Glomerular endothelial cell (primary cell): ENCODE measurements at places on chromosomes 3 and 15. TPM values are rescaled to one million over a fixed set of nuclear protein-coding genes. Genes with fewer than 3 reads are reported as not detected.

GRAMD1C gene
- total RNA-seq: 14.4 and 17.8 TPM in 2 replicates

RTP1 gene
- total RNA-seq: not detected in 2 replicates

CCDC39 gene
- 0.06 TPM in 1 of 2 replicates, not detected in the other for total RNA-seq

SEMA6D gene
- 2.7 and 5.6 TPM in 2 replicates for total RNA-seq

DNASE1L3 gene
- 0.78 and 1.5 TPM in 2 replicates for total RNA-seq

GADL1 gene
- 0.58 TPM in 1 of 2 replicates, not detected in the other for total RNA-seq

LRRC3B gene
- total RNA-seq: not detected in 2 replicates

FAM107A gene
- total RNA-seq: 48.2 and 74.4 TPM in 2 replicates

DET1 gene
- total RNA-seq: 4.1 and 5.0 TPM in 2 replicates

ANKRD63 gene
- total RNA-seq: 0.18 TPM in 1 of 2 replicates, not detected in the other

RASL12 gene
- not detected in 2 replicates for total RNA-seq

MRPL46 gene
- total RNA-seq: 17.9 and 19.8 TPM in 2 replicates

CD47 gene
- 53.5 and 55.8 TPM in 2 replicates for total RNA-seq

NANOGP8 gene
- not detected in 2 replicates for total RNA-seq

PDHB gene
- 59.5 and 60.0 TPM in 2 replicates for total RNA-seq

TRIM42 gene
- total RNA-seq: not detected in 2 replicates

PCNP gene
- 59.4 and 71.0 TPM in 2 replicates for total RNA-seq

OR5K1 gene
- total RNA-seq: not detected in 2 replicates

NEDD4 gene
- 29.3 and 39.3 TPM in 2 replicates for total RNA-seq

TNFAIP8L3 gene
- total RNA-seq: 19.1 and 46.6 TPM in 2 replicates

SLC6A1 gene
- not detected in 2 replicates for total RNA-seq

COL8A1 gene
- 67.5 and 187 TPM in 2 replicates for total RNA-seq

USP3 gene
- total RNA-seq: 30.6 and 40.0 TPM in 2 replicates

ERICH6 gene
- not detected in 2 replicates for total RNA-seq

CEP63 gene
- 7.5 and 17.0 TPM in 2 replicates for total RNA-seq

INSYN1 gene
- total RNA-seq: 0.05 and 0.82 TPM in 2 replicates

RFTN1 gene
- total RNA-seq: 78.3 and 84.4 TPM in 2 replicates

ANKRD34C gene
- not detected in 2 replicates for total RNA-seq

RPL4 gene
- total RNA-seq: 2,424 and 3,654 TPM in 2 replicates

EXD1 gene
- 0.53 TPM in 1 of 2 replicates, not detected in the other for total RNA-seq

DNAH1 gene
- 3.2 and 9.9 TPM in 2 replicates for total RNA-seq

HRG gene
- not detected in 2 replicates for total RNA-seq

STRA6 gene
- 0.48 and 1.6 TPM in 2 replicates for total RNA-seq

THAP10 gene
- total RNA-seq: 3.0 and 4.4 TPM in 2 replicates

SMARCC1 gene
- total RNA-seq: 54.0 and 63.1 TPM in 2 replicates

SMCO1 gene
- not detected in 2 replicates for total RNA-seq

CCR1 gene
- not detected in 2 replicates for total RNA-seq

CD200 gene
- 0.92 and 9.9 TPM in 2 replicates for total RNA-seq

CHRNA5 gene
- total RNA-seq: 1.6 and 2.5 TPM in 2 replicates

GPR171 gene
- total RNA-seq: not detected in 2 replicates

SAMMSON gene
- total RNA-seq: not detected in 2 replicates

CD80 gene
- total RNA-seq: not detected in 2 replicates

NSMCE3 gene
- total RNA-seq: 12.0 and 12.7 TPM in 2 replicates

TM4SF4 gene
- not detected in 2 replicates for total RNA-seq

CHST14 gene
- 35.5 and 51.1 TPM in 2 replicates for total RNA-seq

KIF7 gene
- 5.1 and 10.4 TPM in 2 replicates for total RNA-seq

GREM1 gene
- total RNA-seq: 18.3 and 58.2 TPM in 2 replicates

GPR160 gene
- 6.9 and 7.9 TPM in 2 replicates for total RNA-seq

GOLGA8S gene
- 0.05 and 0.06 TPM in 2 replicates for total RNA-seq

PPP2R3A gene
- 12.8 and 15.9 TPM in 2 replicates for total RNA-seq

TRH gene
- not detected in 2 replicates for total RNA-seq
